ENCODE measurements at places on chromosomes 12 and 14.

DNA sequence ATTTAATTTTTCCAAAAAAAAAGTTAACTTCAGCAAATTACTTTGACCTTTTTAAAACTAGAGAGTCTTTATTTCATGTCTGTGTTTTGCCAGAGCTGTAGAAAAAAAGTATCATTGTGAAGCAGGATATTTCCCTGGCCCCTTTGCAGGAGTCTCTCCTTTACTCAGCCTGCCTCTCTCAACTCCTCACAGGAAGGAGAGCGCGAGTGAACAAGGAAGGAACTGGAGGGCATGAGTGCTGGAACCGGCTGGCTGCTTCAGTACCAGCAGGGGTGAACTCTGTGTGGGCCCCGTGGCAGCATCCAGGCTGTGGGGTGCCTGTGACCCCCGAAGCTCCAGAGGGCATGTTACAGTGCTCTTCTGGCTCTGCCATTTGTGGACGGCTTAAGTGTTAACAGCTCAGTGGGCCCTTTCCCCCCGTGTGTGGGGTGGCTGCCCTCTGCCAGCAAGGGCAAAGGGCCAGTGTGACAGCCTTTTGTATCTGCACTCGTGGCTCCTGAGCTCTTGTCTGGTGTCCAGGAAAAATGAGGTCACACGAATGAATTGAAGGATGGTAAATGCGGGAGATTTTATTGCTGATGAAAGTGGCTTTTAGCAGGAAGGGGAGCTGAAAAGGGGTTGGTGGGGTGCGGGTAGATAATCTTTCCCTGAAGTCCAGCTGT, 76.6 kb upstream of the KCNH3 start:
- DNase-seq = no peak

GRCh38 chr14:104660597-104660996, 28.8 kb upstream of the INF2 start:
- peak; percentile 85 for DNase-seq

- DNase-seq = no peak
Measured at GRCh38 chr14:77305696-77306095, 15.0 kb downstream of the POMT2 start.

- no peak for DNase-seq
Measured at GRCh38 chr14:105989566-105990302, 463.4 kb downstream of the TMEM121 start.

DNA sequence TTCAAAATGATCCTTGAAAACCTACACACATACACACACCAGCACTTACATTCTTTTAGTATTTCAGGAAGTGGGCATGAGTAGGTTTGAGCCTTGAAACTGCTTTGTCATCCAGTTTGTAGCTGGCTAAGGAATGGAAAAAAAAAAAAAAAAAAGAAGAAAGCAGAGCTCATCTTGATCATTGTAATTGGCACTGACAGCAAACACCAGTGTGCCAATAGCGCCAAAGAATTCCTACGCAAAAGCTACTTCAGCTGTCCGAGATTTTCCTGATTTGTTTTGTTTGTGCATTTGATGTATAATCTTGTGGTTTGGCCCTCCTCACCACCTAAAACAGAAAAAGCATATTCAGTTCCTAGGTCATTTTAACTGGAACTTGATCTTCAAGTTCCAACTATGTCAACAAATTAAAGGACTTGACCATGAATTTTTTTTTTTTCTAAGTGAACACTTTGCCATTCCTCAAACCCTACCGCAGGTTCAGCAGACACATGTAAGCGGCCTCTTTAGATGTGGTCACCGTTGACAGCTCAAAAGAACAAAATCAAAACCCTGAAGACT, 57.3 kb downstream of the FLRT2 start:
- no peak for DNase-seq

- no peak for DNase-seq
Measured at GRCh38 chr14:34254571-34254970, 207.5 kb downstream of the SPTSSA start.

DNA sequence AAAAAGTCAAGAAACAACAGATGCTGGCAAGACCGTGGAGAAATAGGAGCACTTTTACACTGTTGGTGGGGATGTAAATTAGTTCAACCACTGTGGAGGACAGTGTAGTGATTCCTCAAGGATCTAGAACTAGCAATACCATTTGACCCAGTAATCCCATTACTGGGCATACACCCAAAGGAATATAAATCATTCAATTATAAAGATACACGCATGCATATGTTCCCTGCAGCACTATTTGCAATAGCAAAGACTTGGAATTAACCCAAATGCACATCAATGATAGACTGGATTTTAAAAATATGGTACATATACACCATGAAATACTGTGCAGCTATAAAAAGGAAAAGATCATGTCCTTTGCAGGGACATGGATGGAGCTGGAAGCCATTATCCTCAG, 18.0 kb upstream of the CATSPERB start:
- no peak for DNase-seq

- no peak for DNase-seq
Measured at GRCh38 chr12:131096681-131097181, 143.0 kb downstream of the ADGRD1 start.

DNA sequence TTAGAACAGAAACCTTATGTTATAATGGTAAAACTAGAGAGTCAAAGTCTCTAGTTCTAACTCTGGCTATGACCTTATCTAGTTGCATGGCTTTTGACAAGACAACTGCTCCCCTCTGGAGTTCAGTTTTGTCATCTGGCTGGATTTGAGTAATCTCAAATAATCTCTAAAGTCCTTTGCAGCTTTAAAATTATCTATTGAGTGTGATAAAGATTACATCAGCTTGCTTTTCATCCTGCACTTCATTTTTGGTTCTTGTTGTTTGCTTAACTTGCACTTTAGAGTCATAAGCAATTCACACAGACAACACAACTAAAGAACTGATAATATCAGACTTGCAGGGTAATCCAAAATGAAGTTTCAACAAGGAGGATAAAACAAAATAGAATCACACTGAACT, 2.3 kb downstream of the AKAP5 start:
- DNase-seq = no peak

DNA sequence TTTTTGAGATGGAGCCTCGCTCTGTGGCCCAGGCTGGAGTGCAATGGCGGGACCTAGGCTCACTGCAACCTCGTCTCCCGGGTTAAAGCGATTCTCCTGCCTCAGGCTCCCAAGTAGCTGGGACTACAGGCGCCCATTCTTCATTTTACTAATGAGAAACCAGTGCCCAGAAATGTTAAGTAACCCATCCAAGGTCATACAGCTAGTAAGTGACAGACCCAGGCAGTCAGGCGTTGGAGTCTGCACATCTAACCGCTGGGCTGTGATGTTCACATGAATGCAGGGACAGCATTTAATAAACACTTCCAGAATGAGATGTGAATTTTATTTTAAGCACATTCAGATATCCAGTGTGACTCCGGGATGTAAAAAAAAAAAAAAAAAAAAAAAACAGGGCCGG, 1.3 kb upstream of the TRIP11 start:
- no peak for DNase-seq

- DNase-seq = no peak
Measured at GRCh38 chr12:120215357-120215735, 14.4 kb upstream of the RPLP0 start.

GRCh38 chr12:52517888-52518287, 2.3 kb downstream of the KRT5 start:
- no peak for DNase-seq

DNA sequence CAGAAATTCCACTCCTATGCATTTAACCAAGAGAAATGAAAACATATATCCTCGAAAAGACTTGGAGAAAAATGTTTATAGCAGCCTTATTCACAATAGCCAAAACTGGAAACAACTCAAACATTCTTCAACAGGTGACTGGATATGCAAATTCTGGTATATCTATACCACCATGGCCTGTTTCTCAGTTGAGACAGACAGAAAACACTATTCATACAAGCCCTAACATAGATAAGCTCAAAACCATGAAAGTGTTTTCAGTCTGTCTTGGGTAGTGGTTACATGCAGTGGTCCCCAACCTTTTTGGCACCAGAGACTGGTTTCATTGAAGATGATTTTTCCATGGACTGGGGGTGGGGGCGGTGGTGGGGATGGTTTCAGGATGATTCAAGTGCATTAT, 83.8 kb downstream of the SRGAP1 start:
- DNase-seq = no peak

DNA sequence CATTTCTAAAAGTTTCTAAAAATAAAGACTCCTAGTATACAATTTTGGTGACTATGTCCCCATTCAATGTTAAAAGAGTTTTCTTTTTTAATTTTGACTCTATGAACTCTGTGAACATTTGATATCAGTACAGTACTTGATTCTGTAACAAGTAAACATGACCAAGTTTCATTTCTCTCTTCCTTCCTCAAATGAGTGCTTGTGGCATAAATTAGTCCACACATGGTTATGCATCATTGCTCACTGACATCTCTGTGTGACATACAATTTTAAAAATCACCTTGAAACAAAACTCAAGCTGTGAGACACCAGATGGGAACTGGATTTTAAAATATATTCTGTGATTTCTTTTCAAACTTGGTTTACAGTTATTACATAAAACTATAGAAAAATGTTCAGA, 253.9 kb upstream of the MDGA2 start:
- DNase-seq = peak; percentile 5

Data from germinal center (tissue), 1 donor.